Muscle of leg (tissue), 16 donors: ENCODE measurements at places on chromosomes 16 and 17.

DNA sequence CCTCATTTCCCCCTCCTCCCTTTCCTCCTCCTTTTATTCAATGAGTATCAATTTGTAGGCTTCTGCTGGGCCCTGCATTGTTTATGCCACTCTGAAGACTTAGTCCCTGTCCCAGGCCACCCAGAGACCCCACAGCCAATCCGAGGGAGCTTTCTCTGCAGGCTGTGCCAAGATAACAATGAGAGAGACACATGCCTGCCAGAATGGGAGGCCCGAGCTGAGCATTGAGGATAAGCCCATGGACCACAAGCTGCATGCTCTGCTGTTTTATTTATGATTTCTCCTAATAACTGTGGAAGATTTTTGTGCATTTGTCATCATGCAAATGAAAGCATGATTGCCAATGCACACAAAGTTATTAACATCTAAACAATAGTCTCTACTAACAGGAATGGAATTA, 3.0 kb downstream of the RCVRN start:
- peak; percentile 66 for DNase-seq

- no peak for DNase-seq
These were observed 39.2 kb downstream of the NT5M start for GRCh38 chr17:17342242-17342945.

DNA sequence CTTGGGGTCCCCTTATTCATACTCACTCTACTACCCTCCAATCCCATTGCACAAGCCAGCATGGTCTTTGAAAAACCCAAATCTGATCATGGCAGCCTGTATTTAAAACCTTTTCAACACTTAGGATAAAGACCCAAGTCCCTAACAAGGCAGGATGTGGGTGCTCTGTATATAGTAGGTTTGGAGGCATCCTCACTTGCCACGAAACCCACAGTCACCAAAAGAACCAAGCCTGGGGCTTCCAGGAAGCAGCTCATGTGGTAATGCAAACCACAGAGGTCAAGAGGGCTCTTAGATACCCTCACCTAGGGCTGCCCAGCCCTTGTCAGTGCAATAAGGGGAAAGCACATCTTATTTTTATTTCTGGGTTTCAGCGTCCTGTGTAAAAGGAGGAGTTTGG, 218.6 kb upstream of the ASIC2 start:
- DNase-seq: no peak

GRCh38 chr17:59365383-59365981, 34.0 kb downstream of the YPEL2 start:
- DNase-seq: no peak

- no peak for DNase-seq
These were observed 26.2 kb downstream of the GPRC5B start for GRCh38 chr16:19858340-19859018.

DNA sequence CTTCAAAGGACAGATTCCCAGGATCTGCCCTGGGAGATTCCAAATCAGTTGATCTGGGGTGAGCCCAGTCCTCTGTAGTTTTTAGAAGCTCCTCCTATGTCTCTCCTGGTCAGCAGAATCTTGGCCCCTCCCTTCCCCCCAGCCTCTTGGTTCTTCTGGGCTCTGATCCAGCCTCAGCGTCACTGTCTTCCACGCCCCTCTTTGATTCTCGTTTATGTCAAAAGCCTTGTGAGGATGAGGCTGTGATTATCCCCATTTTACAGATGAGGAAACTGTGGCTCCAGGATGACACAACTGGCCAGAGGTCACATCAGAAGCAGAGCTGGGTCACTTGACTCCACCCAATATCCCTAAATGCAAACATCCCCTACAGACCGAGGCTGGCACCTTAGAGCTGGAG, 840 bp upstream of the CDH5 start:
- peak; percentile 80 for DNase-seq

- DNase-seq: peak; percentile 73
These were observed 500 bp downstream of the COX6A2 start for GRCh38 chr16:31427441-31428278.

- DNase-seq: peak; percentile 21
These were observed 5.2 kb downstream of the PECAM1 start for GRCh38 chr17:64385187-64386083.

DNA sequence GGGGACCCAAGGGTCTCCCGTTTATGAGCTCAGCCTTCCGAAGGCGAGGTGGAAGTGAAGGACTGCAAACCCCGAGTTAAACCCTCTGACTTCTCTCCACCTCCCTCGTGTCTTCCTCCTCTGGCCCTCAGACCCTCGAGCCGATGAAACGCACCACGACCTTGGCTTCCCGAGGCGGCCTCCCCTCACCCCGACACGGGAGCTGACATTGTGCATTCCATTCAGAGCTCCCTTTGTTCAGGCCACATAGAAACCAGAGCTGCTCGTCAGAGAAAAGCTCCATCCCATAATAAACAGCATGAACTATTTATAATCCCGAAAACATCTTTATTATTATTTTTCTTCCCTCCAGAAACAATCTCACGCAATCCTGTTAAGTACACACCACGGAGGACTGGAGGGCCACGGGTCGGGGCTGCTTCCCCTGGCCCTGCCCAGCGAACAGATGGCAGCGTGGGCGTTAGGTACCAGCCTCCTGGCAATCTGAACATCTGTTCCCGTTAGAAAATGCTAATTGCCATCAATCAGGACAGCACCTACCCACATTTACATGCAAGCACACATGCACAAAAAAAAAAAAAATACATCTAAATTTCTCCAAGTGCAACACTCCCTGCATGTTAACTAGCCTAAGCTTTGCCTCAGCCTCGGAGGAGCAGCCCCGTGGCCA, 145.7 kb downstream of the RBFOX3 start:
- no peak for DNase-seq

- no peak for DNase-seq
These were observed 548 bp upstream of the ADGRG5 start for GRCh38 chr16:57541754-57542435.

GRCh38 chr17:34556384-34556783, 23.0 kb upstream of the TMEM132E start:
- DNase-seq: peak; percentile 42
